ENCODE measurements at places on chromosomes 2 and 18. TPM values are rescaled to one million over a fixed set of nuclear protein-coding genes. Genes with fewer than 3 reads are reported as not detected.

The LTBP1 gene
- 214 TPM for total RNA-seq

The KANSL3 gene
- 25.7 TPM for total RNA-seq

The ADAM23 gene
- 3.9 TPM for total RNA-seq

The TTN gene
- 0.85 TPM for total RNA-seq

The NAT8 gene
- total RNA-seq, result not detected

The ORC4 gene
- total RNA-seq, result 46.2 TPM

The KCNIP3 gene
- 0.77 TPM for total RNA-seq

The CLEC4F gene
- not detected for total RNA-seq

Measured in regular cardiac myocyte (primary cell).